ENCODE measurements at places on chromosomes 11 and 22. TPM values are rescaled to one million over a fixed set of nuclear protein-coding genes. Genes with fewer than 3 reads are reported as not detected.

DEFB131B gene
- total RNA-seq: not detected

POTEH gene
- not detected for total RNA-seq

SHISAL1 gene
- total RNA-seq: 2.1 TPM

MRGPRF gene
- 225 TPM for total RNA-seq

CHRNA10 gene
- 0.85 TPM for total RNA-seq

CEND1 gene
- 1.9 TPM for total RNA-seq

CCDC157 gene
- 4.1 TPM for total RNA-seq

KIF18A gene
- total RNA-seq: 6.7 TPM

OR52A1 gene
- total RNA-seq: not detected

HSPB2 gene
- total RNA-seq: 2.6 TPM

MMP8 gene
- 2.3 TPM for total RNA-seq
